Right ventricle myocardium superior (tissue), 1 donor: ENCODE measurements at places on chromosomes 12 and 14. TPM values are rescaled to one million over a fixed set of nuclear protein-coding genes. Genes with fewer than 3 reads are reported as not detected.
A peak's percentile ranks its signal among the peaks of the same experiment; 100 is the strongest.

FGF6 gene
- total RNA-seq, result not detected

KCNH5 gene
- total RNA-seq, result not detected

NGB gene
- total RNA-seq, result not detected

AQP5 gene
- 0.38 TPM for total RNA-seq

KLRB1 gene
- not detected for total RNA-seq

DNA sequence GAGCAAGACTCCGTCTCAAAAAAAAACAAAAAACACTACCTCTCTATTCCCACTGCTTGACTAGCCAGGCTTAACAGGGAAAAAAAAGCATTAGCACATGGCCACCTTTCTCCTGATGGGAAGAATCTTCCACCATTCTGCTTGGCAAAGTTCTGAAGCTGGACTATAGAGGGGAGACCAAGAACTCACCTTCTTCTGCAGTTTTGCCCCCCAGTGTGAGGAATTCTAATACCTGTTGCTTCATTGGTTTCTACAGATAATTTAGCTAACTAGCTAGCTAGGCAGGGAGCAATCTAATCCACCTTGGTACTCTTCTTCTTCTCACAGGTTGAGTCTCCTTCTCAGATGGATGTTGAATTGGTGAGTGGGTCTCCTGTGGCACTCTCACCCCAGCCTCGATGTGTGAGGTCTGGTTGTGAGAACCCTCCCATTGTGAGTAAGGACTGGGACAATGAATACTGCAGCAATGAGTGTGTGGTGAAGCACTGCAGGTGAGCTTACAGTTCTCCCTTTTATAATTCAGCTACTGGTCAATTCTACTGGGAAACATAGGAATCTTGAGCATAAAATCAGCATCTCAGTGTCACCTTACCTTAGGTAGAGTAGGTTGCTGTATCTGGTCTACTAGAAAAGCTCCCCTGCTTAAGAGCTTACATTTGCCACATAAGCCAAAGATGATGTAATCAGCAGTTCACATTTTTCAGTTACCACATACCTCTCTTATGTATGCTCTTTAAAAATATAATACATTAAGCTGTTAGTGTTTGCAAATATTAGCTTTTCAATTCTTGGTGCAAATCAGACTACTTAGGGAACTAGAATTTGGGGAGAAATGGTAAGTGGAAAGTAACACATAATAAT is 16.0 kb downstream of the METTL3 start:
- no peak for DNase-seq

DNA sequence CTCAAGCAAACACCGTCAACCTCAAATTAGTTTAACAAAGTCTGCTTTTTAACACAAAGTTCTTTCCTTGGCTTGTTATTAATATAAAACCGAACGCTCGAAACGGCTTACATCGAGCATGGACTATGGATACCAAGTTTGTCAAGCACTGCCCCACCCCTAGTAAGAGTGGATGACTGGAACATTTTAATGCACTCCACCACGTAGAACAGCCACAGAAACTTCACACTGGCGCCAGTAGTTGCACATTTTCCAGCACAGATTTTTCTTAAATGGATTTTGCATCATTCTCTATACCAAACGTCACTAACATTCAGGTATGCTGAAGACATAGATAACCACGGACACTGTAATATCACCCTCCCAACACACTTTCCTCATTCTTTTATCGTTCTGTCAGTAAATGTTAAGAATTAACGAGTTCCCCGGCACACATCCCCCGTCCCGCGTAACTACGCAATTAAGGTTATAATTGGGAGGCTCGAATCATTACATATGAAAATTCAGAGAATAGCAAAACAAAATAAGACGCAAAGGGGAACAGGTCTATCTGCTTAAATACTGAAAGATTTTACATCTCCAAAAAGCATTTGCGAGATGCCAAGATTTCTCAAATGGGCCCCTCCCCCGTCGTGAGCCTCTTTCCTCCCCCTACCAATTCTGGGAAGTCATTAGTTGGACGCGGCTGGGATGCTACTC is 990 bp downstream of the FERMT2 start:
- no peak for DNase-seq

- DNase-seq, result peak; percentile 46
These were observed 230.4 kb downstream of the SPTSSA start for GRCh38 chr14:34231626-34232025.

DNA sequence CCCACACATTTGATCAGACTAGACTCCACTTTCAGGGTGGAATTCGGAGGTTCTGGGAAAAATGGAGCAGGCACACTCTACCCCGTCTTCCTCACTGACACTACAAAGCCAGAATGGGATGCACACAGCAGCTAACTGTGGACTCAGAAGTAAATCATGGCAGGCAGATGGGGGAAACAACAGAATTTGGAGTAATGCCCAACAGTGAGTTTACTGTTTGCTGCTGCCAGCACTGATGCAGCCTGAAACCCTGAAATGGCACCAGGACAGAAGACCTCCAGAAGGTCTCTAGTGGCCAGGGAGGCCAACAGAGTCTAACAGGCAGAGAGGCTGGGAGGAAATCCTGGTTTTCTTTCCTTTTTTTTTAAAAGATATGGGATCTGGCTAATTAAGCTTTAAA is 24.6 kb downstream of the KCTD10 start:
- no peak for DNase-seq

DNA sequence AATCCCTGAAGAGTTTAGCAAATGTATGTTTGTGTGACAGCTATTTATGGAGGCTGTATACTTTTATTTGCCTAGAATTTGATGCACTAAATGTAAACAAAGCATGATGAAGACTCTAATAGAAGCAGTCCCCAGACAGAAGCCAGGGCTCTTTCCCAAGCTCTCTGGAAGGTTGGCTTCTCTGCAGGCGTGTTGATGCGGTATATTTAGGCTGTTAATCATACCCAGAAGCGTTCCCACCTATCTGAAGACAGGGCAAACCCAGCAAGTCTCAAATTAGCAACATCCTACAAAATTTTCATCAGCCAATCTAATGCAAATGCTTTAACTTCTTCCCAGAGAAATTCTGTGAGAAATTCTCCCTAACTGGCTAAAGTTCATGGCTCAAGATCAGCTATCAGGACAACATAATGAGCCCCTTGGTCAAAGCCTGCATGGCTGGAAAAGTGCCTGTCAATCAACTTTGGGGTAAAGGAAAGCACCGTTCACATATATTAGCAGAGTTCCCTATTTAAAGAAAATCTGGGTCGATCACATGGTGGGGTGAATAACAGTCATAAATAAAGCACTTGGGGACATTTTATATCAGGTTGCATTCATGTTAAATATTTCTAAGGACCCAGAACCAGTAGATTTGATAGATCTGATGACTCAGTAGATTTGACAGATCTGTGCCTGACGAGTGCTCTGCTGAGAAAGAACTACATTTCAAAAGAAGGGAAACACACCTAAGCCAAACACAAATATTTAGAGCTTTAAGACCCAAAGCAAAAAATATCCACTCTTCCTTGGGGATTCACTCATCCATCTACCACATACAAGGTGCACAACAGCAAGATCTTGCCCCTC is 46.6 kb downstream of the KSR2 start:
- DNase-seq, result no peak

GRCh38 chr12:91732086-91732485 is 413.6 kb downstream of the BTG1 start:
- DNase-seq, result no peak

- DNase-seq, result no peak
These were observed 147.2 kb downstream of the PLEKHA5 start for GRCh38 chr12:19276767-19277166.

DNA sequence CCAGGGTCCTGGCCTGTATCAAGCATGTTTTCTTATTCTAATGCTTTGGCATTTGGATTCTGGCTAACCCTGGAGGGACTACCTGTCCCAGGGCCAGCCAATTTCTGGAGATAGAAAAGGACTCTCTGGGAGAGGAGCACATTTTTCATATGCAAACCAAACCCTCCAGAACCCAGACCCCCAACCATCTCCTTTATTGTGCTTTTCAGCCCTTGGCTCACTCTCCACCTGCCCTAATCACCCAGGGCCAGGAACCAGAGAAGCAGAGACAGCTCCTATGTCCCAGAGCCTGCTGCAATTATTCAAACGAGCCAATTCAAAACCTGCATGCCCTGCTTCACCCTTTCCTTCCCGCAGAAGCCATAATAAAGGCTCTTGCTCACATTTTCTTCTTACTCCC is 23.8 kb downstream of the HSPB8 start:
- DNase-seq, result no peak

DNA sequence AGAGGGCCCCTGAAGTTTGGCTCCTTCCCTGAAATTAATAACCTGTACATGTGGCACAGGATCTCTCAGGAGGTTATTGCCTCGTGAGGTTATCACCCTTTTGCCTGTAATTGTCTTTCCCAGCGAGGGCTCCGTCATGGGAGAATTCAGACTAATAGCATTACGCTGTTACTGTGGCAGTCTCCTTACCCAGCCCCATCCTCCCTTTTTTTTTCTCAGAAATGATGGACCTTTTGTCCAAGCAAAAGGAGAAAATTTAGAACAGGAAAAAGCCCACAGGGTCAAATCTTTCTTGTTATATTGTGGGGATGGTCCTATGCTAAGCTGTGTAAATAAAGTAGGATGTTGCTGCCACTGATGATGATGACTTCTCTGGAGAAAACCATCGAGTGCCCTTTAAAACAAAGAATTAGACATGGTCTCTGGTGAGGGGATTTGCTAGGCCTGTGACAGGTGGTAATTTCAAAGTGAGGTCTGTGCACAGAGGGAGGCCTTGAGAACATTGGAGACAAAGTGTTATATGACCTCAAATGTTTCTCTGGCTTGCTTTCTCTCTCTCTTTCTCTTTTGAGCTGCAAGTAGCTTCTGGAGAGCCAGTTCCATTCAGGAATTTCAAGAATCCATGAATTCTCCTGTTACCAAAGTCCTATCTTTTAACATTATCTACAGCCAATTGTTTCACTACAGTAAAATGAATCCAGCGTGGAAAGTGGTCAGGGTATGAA is 357.2 kb downstream of the BMP4 start:
- no peak for DNase-seq

DNA sequence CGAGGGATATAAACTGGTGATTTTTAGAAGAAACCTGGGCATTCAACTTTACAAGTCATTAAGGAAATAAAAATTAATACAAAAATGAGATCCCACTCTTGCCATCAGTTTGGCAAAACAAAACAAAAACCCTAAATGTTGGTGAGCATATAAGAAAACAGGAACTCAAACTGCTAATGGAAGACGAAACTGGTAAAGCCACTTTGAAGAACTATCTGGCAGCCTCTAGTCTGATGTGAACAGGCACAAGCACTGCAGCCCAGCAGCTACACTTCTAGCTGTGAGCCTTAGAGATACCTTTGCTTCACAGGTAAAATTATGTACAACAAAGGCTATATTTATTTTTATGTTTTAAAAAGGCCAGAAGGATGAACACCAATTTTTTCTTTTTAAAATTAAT is 459.6 kb downstream of the ZFP36L1 start:
- no peak for DNase-seq

- DNase-seq, result no peak
These were observed 126.8 kb upstream of the CPM start for GRCh38 chr12:69059465-69060457.

DNA sequence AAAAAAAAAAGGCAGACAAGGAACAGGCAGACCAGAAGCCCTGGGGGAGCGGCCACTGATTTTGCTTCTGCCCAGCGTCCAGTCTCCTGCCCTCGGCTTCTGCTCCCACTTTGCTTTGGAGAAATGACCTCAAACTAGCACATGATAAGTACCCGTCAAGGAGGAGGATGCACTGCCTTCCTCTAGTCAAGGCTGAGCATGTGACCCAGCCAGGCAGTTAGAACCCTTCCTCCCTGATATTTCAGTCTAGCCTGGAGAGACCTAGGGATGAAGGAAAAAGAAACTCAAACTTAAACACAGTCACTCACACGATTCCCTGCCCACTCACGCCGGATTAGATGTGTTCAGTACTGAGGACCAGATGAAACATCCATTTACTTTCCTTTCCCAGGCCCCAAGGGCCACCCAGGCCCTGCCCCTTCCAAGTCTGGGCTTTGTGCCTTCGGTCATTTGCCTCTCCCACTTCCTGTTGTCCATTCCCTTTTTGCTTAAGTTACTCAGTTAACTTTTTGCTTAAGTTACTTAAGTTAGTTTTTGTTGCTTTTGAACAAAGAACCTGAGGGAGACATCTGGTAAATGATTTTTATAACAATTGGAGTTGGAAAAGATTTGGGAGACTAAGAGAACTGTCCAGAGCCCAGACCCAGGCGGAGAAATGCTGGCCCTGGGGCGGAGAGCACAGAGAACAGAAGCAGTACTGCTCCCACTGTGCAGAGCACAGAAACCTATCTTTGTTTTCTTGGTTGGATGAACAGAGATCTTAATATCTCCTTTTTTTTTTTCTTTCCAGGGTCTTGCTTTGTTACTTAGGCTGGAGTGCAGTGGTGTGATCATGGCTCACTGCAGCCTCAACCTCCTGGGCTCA is 23.0 kb upstream of the TTC7B start:
- DNase-seq, result peak; percentile 79

DNA sequence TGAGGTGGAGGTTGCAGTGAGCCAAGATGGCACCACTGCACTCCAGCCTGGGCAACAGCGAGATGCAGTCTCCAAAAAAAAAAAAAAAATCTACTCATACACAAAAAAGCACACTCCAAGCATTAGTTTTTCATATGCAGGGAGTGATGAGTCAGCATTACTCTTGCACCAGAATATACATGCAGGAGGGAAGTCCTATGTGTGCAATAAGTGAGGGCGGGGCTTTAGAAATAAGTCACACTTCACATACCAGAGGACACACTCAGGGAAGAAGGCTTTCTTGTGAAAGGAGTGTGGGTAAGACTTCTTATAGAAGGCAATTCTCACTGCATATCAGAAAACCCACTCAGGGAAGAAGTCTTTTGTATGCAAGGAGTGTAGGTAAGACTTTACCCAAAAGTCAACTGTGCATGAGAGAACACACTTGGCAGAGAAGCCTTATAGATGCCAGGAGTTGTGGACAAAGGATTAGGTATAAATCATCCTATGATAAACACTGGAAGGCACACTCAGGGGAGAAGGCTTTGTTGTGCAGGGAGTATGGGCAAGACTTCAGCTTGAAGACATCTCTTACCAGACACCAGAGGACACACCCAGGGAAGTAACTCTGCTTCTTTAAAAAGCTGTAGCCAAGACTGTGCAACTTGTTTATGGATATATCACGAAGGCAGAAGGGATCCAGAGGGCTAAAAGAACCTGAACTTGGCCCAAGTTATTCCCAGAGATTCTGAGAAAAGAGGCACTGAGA is 50.5 kb downstream of the ATF7 start:
- DNase-seq, result no peak

DNA sequence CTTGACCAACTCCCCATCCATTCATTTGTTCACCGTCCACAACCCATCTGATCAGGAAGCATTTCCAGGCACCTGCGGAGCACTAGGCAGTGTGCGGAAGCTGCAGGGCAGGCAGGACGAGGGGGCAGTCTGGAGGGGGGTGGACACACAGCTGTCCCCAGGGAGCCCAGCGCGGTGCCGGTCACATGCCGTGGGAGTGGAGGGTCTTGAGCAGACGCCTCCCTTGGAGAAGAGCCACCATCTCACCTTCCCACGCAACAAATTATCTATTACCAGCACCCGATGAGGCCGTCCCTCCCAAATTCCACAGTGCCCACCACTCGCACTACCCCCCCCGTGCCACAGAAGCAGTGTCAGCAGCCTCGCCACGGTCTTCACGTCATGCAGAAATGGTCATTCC is 10.8 kb downstream of the DLK1 start:
- DNase-seq, result no peak
